ENCODE measurements at places on chromosomes 3 and 15. TPM values are rescaled to one million over a fixed set of nuclear protein-coding genes. Genes with fewer than 3 reads are reported as not detected.
A peak's percentile ranks its signal among the peaks of the same experiment; 100 is the strongest.

GASK1A gene
- total RNA-seq: 1.3 TPM

ACKR2 gene
- total RNA-seq: 0.67 TPM

SLC28A1 gene
- not detected for total RNA-seq

SHC4 gene
- 2.1 TPM for total RNA-seq

TAGLN3 gene
- 0.86 TPM for total RNA-seq

SCG5 gene
- 0.54 TPM for total RNA-seq

DLG1 gene
- 39.1 TPM for total RNA-seq

DNA sequence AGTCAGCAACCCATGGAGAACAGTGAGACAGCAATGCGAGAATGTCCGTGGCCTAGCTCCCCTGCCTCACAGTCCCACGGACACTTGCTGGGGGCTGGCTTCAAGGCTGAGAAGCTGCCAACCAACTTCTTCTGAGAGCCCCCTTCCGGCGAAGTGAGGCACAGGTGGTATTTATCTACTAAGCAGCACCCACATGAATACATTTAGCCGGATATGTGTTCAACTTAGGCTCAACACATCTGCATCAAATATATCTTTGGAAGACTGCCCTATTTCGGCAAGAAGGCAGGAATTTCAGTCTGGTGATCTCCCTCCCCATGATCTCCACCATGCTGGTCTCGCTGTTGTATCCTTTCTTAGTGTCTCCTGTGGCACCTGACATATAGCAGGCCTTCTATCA, 340.9 kb upstream of the NR2E3 start:
- no peaks in the 10 kb centered on the region for H3K27me3 ChIP-seq
- no peaks in the 10 kb centered on the region for H3K36me3 ChIP-seq
- H3K4me1 ChIP-seq: peaks cover 31% of the 10 kb centered on the region
- no peak overlapping the region for H3K27ac ChIP-seq
- DNase-seq: no peak

- no peak overlapping the region for H3K4me3 ChIP-seq
- no peaks in the 10 kb centered on the region for H3K36me3 ChIP-seq
- DNase-seq: no peak
- peaks cover 41% of the 10 kb centered on the region for H3K4me1 ChIP-seq
- no peak overlapping the region for H3K27ac ChIP-seq
Observed at GRCh38 chr3:58170376-58170775, 40.4 kb downstream of the DNASE1L3 start.

GRCh38 chr15:94917068-94917467, 685.7 kb downstream of the MCTP2 start:
- no peak overlapping the region for H3K27ac ChIP-seq
- H3K4me1 ChIP-seq: no peaks in the 10 kb centered on the region
- DNase-seq: no peak
- H3K36me3 ChIP-seq: no peaks in the 10 kb centered on the region
- no peak overlapping the region for H3K4me3 ChIP-seq

GRCh38 chr15:69573815-69574475, 121.3 kb downstream of the RPLP1 start:
- H3K27ac ChIP-seq: no peak overlapping the region
- no peak for DNase-seq
- H3K4me1 ChIP-seq: no peaks in the 10 kb centered on the region

DNA sequence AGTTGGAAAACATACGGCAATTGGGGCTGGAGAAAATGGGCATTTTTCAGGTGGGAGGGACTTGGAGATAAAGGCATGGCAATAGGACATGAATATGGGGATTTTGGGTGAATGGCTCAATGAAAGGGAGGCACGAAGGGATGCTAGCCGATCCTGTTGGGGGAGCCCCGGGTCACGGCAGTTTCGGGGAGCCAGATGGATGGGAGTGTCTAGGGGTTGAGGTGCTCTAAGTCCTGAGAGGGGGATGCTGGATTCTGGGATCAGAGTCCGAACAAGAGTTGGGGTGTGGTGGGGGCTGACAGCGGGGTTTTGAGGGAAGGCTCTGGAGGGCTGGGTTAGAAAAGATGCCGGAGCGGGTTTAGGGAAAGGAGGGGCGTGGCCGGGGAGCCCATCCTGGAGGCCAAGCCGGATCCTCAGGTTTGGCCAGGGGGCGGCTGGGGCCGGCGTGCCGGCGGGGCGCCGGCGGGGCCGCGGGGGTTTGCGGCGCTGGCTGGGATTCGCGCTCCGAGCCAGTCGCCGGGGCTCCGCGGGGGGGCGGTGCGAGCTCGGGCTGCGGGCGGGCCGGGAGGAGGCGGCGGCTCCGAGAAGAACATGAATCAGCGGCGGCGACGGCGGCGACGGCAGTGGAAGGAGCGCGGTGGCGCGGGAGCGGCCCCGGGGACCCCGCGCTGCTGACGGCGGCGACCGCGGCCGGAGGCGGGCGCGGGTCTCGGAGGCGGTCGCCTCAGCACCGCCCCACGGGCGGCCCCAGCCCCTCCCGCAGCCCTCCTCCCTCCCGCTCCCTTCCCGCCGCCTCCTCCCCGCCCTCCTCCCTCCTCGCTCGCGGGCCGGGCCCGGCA, at the start of gene TYRO3:
Gene TYRO3 (plus strand): TSS at position 813 of the 839 bp plus-strand sequence. CDS start 46 bp downstream, outside the sequence.
- no peak within 1 kb of the TSS for H3K27ac ChIP-seq
- H3K27me3 ChIP-seq: no peaks in the 10 kb centered on the region
- peak; percentile 59 for DNase-seq
- peak within 1 kb of the TSS; percentile 48 for H3K4me3 ChIP-seq
- H3K4me1 ChIP-seq: peaks cover 14% of the 10 kb centered on the region

DNA sequence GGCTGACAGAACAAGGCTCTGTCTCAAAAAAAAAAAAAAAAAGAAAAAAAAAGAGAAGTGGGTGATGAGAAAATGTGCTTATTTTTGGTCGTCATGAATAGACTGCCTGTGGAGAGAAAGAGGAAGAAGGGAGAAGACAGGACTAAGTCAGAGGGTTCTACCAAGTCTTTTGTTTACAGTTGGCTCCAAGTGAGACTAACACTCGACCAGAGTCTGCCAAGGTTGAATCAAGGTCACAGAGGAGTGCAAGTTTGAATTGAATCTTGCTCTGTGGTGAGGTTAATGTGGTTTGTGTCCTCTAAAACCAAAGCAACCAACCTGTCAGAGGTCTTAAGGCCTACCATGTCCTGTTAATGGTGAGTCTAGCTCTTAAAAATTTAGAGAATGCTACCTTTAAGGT, 334.1 kb upstream of the GRM7 start:
- no peaks in the 10 kb centered on the region for H3K36me3 ChIP-seq
- H3K27me3 ChIP-seq: no peaks in the 10 kb centered on the region
- DNase-seq: no peak
- H3K27ac ChIP-seq: no peak overlapping the region

- no peaks in the 10 kb centered on the region for H3K27me3 ChIP-seq
- no peak overlapping the region for H3K4me3 ChIP-seq
- no peak overlapping the region for H3K27ac ChIP-seq
Observed at GRCh38 chr3:34534013-34534412, 735.6 kb downstream of the PDCD6IP start.

- peaks cover 20% of the 10 kb centered on the region for H3K4me1 ChIP-seq
- H3K27me3 ChIP-seq: no peaks in the 10 kb centered on the region
- no peak overlapping the region for H3K27ac ChIP-seq
- H3K4me3 ChIP-seq: no peak overlapping the region
- H3K36me3 ChIP-seq: peaks cover 70% of the 10 kb centered on the region
- DNase-seq: peak; percentile 49
Observed at GRCh38 chr15:90879730-90880366, 4.5 kb upstream of the FES start.

- DNase-seq: peak; percentile 74
- H3K27ac ChIP-seq: no peak overlapping the region
- peaks cover 5% of the 10 kb centered on the region for H3K4me1 ChIP-seq
Observed at GRCh38 chr15:95017666-95018328, 786.4 kb downstream of the MCTP2 start.

DNA sequence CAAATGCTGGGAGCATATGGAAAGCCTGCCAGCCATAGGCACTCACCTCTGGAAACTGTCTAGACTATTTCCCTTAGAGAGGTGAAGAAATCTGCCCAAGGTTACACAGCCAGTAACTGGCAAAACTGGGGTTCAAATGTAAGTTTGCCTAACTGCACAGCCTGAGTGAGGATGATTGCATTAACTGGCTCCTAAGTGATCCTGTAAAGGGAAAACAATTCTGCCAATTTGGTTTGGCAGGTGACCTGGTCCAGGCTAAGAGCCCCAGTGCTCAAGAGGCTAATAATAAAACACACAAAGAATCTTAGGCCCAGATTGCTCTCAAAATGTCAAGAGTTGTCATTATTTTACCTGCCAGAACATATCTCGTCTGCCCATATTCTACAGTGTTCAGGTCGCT, 43.9 kb upstream of the SPRED1 start:
- peaks cover 34% of the 10 kb centered on the region for H3K4me1 ChIP-seq
- H3K27ac ChIP-seq: no peak overlapping the region
- no peak for DNase-seq
- H3K36me3 ChIP-seq: no peaks in the 10 kb centered on the region

DNA sequence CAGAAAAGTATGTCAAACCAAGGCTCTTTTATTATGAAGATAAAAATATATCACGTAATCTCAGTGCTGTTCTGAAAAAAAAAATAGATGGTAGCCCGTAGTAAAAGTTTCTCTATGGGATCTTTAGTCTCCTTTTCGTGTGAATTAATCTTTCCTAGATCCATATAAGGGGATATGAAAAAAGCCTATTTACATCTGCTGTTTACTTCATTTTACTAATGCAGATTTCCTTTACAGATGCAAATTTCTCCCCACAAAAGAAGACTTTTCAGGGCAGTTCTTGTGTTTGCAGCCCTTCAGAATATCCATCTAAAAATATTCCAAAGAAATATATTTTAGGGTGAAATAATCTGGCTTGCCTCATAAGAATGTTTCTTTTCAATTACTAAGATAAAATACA, 1291.7 kb downstream of the ROBO1 start:
- DNase-seq: no peak
- H3K27ac ChIP-seq: no peak overlapping the region
- no peaks in the 10 kb centered on the region for H3K27me3 ChIP-seq

GRCh38 chr3:16305111-16305541, 40.1 kb downstream of the OXNAD1 start:
- DNase-seq: no peak
- no peaks in the 10 kb centered on the region for H3K36me3 ChIP-seq
- no peak overlapping the region for H3K27ac ChIP-seq
- no peak overlapping the region for H3K4me3 ChIP-seq
- H3K4me1 ChIP-seq: no peaks in the 10 kb centered on the region
- H3K27me3 ChIP-seq: no peaks in the 10 kb centered on the region

DNA sequence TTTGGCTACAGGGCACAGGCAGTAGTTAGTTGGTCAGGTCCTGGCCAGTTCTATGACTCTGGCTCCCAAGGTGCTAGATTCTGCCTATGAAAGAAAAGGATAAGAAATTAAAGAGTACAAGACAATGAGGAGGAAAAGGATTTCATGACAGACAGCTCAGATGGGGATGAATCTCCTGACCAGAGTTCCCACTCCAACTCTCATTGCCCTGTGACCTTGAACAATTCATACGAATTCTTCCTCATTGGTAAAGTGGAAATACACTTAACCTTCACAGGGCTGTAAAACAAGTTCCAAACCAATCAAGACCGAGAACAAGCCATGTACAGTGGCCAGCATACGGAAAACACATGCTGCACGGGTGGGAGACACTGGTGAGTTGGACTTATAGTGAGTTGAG, 23.7 kb downstream of the CLEC3B start:
- no peak for DNase-seq
- H3K27me3 ChIP-seq: no peaks in the 10 kb centered on the region
- H3K36me3 ChIP-seq: no peaks in the 10 kb centered on the region
- H3K27ac ChIP-seq: no peak overlapping the region
- no peaks in the 10 kb centered on the region for H3K4me1 ChIP-seq
- H3K4me3 ChIP-seq: no peak overlapping the region

- H3K27me3 ChIP-seq: no peaks in the 10 kb centered on the region
- no peak overlapping the region for H3K4me3 ChIP-seq
- no peak for DNase-seq
- H3K4me1 ChIP-seq: no peaks in the 10 kb centered on the region
- H3K27ac ChIP-seq: no peak overlapping the region
Observed at GRCh38 chr3:87508921-87509320, 232.5 kb upstream of the POU1F1 start.

GRCh38 chr3:169280010-169280585, 383.4 kb downstream of the MECOM start:
- DNase-seq: no peak
- H3K4me1 ChIP-seq: no peaks in the 10 kb centered on the region
- no peak overlapping the region for H3K4me3 ChIP-seq
- no peak overlapping the region for H3K27ac ChIP-seq

DNA sequence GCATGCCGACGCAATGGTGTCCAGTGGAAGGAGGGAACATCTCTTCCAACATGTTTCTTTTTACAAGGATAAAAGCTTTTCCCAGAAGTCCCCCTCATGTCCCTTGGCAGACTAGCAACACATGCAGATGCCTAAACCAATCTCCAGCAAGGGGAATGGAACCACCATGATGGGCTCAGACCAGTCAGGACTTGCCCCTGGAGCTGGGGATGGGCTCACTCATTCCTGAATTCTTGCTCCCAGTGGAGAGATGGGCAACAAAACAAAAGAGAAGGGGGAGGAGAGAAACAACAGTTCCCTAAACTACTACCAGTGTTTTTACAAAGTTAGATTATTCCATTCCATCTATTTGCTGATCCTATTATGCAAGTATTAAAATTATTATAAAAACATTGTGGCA, 76.8 kb upstream of the OXTR start:
- H3K27ac ChIP-seq: no peak overlapping the region
- no peak overlapping the region for H3K4me3 ChIP-seq
- no peaks in the 10 kb centered on the region for H3K4me1 ChIP-seq
- no peaks in the 10 kb centered on the region for H3K36me3 ChIP-seq
- H3K27me3 ChIP-seq: no peaks in the 10 kb centered on the region

- no peak overlapping the region for H3K4me3 ChIP-seq
- H3K27ac ChIP-seq: peak overlapping the region; percentile 64
- H3K36me3 ChIP-seq: peaks cover 27% of the 10 kb centered on the region
- H3K4me1 ChIP-seq: peaks cover 78% of the 10 kb centered on the region
Observed at GRCh38 chr15:68789534-68790241, 31.0 kb downstream of the ANP32A start.

GRCh38 chr3:88979760-88980159, 127.7 kb upstream of the EPHA3 start:
- DNase-seq: no peak
- no peak overlapping the region for H3K4me3 ChIP-seq
- H3K36me3 ChIP-seq: no peaks in the 10 kb centered on the region
- no peaks in the 10 kb centered on the region for H3K27me3 ChIP-seq
- no peaks in the 10 kb centered on the region for H3K4me1 ChIP-seq
